ENCODE measurements at places on chromosomes 4 and X.

- no peak for DNase-seq
Measured at GRCh38 chr4:15516494-15516893, 46.8 kb downstream of the CC2D2A start.

DNA sequence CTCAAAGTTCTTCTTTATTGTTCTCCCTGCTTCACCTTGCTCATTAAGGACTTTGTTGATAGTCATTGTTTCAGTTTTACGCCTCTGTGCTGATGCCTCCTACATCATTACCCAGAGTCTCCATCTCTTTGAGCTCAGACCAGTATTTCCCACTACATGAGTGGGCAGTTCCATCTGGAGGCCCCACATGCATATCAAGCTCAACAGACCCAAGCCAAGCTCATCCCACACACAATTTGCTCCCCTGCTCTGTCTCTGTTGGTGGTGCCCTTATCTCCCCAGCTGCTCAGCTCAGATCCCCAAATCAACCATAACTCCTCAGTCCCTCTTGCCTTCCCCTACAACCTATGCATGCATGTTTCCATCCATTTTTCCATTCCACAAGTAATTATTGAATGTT is 85.1 kb upstream of the EFNB1 start:
- DNase-seq, result no peak

GRCh38 chr4:120481756-120482155 is 415.1 kb upstream of the MAD2L1 start:
- DNase-seq, result no peak

- DNase-seq, result no peak
Measured at GRCh38 chrX:29687687-29688086, 527.7 kb upstream of the MAGEB2 start.

- no peak for DNase-seq
Measured at GRCh38 chrX:16589211-16589610, 60.7 kb upstream of the S100G start.

DNA sequence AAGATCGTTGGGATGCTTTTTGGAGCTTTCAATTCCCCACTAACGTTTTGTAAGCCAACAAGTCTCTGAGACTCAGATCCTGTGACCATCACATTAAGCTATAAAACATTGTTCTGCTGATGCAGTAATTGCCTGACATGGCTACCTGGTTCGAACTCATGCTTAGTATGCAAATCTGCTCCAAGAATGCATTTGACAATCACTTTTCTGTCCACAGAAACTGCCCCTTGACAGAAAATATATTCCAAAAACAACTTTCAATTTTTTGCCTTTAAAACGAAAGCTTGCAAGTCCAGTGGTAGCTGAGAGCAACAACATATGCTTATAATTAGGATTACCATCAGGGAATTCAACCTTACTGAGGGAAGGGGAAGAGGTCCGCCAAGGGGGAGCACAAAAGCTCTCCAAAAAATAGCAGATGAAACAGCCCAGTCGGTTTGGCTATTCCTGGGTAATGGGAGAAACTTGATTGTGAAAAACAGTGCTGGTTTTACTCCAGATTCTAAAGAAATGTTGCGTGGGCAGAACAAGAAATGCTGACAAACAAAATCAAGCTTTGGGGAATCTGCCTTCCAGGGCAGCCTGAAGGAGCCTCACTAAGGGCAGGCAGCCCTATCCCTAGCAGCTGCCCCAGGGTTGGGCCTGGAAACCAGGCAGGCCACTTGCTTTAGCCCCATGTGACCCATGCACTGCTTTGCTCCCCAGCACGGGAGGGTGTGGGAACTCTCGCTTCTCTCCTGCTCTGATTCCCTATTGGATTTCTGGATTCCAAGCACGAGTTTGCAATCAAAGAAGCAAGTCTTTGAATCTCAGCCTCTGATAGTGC is 160.7 kb upstream of the LDB2 start:
- DNase-seq, result no peak

GRCh38 chr4:7324651-7325121 is 110.0 kb downstream of the PSAPL1 start:
- DNase-seq, result no peak

DNA sequence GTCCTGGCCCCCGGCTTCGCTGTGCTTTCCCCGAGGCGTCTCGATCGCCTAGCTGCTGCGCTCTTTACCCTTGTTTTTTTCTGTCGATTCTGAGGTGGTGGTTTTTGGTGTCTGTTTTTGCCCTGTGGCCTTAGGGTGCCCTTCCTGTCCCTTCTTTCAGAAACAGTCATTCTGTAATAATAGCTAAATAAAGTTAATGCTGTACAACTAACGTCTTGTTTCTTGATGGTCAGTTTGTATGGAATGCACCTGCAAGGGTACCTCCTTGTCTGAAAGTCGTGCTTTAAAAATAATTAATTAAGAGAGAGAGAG is 686 bp downstream of the FIP1L1 start:
- no peak for DNase-seq

- no peak for DNase-seq
Measured at GRCh38 chr4:89114100-89114499, 2.8 kb downstream of the TIGD2 start.

GRCh38 chr4:122606364-122607043 is 14.4 kb downstream of the IL21 start:
- no peak for DNase-seq

GRCh38 chrX:38986586-38986985 is 185.3 kb downstream of the MID1IP1 start:
- DNase-seq, result no peak

- no peak for DNase-seq
Measured at GRCh38 chr4:151614561-151614960, 146.2 kb downstream of the GATB start.

GRCh38 chr4:155616117-155616516 is 50.5 kb upstream of the GUCY1A1 start:
- no peak for DNase-seq

DNA sequence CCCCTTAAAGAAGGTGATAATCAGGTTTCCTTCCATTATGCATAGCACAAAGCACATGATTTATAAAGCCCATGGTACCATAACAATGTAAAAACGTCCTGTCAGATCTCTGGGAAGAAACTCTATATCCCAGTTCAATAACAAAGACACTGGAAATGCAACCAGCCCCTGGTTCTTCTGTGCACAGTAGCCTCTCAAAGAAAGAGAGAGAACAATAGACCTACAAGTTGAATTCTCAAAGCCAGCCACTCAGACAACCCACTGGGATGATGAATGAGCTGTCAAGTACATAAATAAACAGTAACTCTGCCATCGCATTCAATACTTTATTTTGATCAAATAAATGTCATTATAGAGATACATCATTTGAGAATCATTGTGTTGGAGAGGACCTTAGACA is 400.1 kb upstream of the CPEB2 start:
- DNase-seq, result no peak

GRCh38 chrX:153438532-153438931 is 7.3 kb downstream of the TREX2 start:
- peak; percentile 54 for DNase-seq

- DNase-seq, result no peak
Measured at GRCh38 chrX:63675716-63676115, 109.3 kb downstream of the ARHGEF9 start.

DNA sequence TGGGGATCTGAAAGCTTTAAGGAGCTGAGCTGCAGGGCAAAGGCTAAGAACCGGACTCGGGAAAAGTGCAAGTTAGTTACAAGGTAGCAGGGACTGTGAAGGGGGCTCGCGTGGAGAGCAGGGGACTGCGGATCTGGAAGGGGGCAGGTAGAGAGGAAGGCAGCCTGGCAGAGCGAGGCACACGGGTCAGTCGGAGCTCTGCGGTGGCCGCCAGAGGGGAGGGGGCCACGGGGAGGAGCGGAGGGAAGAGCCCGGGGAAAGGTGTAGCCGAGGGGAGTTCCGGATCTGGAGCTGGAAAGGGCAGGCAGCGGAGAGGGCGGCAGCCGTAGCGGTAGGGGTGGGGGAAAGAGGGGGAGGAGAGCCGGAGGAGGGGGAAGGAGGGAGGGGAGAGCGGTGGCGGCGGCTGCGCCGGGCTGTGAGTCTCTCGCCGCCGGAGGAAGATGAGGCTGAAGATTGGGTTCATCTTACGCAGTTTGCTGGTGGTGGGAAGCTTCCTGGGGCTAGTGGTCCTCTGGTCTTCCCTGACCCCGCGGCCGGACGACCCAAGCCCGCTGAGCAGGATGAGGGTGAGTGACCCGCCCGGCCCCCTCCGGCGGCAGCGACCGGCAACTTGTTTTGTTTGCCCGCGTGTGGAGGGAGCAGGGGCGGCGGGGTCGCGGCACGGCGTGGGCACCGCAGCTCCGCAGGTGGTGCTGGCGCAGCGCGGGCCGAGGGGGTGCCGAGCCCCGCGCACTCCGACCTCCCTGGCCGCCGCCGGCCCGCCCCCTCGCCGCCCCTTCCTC is at the start of gene GALNT7:
GALNT7 (plus strand) TSS at position 416 of the 782 bp plus-strand sequence; CDS start at position 441, 25 bp downstream.
- peak; percentile 76 for DNase-seq
